ENCODE measurements at places on chromosomes 16 and 17.

GRCh38 chr16:972316-973002, 1.7 kb upstream of the LMF1 start:
- no peaks in the 10 kb centered on the region for H3K27me3 ChIP-seq
- H3K36me3 ChIP-seq = peaks cover 8% of the 10 kb centered on the region
- peaks cover 30% of the 10 kb centered on the region for H3K4me1 ChIP-seq
- no peak overlapping the region for H3K27ac ChIP-seq
- no peak overlapping the region for H3K4me3 ChIP-seq

DNA sequence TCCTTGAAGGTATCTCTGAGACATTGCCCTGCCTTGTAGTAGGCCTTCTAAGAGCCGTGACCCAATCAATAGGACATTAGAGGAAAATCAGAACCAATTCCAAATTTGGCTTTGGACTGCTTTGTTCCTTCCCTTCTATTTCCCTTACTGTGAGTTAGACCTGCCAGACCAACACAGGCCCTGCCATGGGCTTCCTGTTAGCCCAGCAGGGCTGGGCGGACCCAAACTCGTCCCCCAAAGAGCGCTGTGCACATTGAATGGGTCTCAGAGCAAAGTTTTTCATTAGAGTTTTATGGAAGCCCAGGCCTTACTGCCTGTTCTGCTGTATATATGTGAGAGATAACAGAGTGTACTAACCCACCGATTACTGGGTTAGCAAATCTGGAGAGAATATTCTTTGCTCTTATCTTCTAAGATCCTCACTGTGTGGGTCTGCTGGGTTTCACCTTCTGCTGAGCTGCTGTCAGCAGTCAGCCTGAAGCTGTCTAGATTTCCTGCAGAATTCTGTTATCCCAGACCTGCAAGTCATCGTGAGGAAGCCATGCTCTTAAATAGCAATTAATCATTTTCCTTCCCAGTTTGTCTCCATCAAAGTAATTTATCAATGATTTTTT, 5.7 kb downstream of the ARHGAP44 start:
- no peak overlapping the region for H3K4me3 ChIP-seq
- no peaks in the 10 kb centered on the region for H3K4me1 ChIP-seq
- H3K27me3 ChIP-seq = no peaks in the 10 kb centered on the region
- no peak overlapping the region for H3K27ac ChIP-seq
- no peak for DNase-seq

GRCh38 chr16:50673496-50674275, 7.4 kb downstream of the SNX20 start:
- no peak for DNase-seq
- no peak overlapping the region for H3K27ac ChIP-seq
- H3K27me3 ChIP-seq = no peaks in the 10 kb centered on the region
- H3K36me3 ChIP-seq = peaks cover 5% of the 10 kb centered on the region
- H3K4me3 ChIP-seq = no peak overlapping the region

- H3K36me3 ChIP-seq = no peaks in the 10 kb centered on the region
- DNase-seq = no peak
- no peak overlapping the region for H3K27ac ChIP-seq
- H3K27me3 ChIP-seq = no peaks in the 10 kb centered on the region
Measured at GRCh38 chr17:77807746-77808441, 150.6 kb upstream of the TNRC6C start.

DNA sequence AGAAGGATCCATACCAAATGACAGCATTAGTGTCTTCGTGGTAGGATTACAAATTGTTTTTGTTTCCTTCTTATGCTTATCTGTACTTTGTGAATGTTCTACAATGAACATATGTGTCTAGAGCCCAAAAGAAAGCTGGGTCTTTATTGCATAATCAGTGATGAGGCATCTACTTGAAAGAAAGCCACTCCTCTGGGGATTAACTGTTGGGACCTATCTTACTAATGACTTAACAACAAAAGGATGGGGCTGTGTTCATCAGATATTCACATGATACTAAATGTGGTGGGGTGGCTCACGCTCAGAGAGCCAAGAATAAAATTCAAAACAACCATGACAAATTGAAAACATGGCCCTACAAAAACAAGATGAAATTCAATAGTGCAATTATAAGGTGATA, 160.2 kb downstream of the RGS9 start:
- H3K27ac ChIP-seq = no peak overlapping the region
- no peak overlapping the region for H3K4me3 ChIP-seq
- DNase-seq = no peak

GRCh38 chr17:77798031-77798430, 160.5 kb upstream of the TNRC6C start:
- peaks cover 6% of the 10 kb centered on the region for H3K4me1 ChIP-seq
- DNase-seq = no peak
- H3K4me3 ChIP-seq = no peak overlapping the region
- H3K27me3 ChIP-seq = no peaks in the 10 kb centered on the region
